HFF-Myc (cell line): ENCODE measurements at places on chromosomes 16 and 17.

GRCh38 chr16:56931892-56932720 is at the start of gene HERPUD1:
TSS of gene HERPUD1 (plus strand) at chr16:56932142. CDS start at chr16:56932245, 103 bp downstream.
- peak; percentile 90 for DNase-seq

DNA sequence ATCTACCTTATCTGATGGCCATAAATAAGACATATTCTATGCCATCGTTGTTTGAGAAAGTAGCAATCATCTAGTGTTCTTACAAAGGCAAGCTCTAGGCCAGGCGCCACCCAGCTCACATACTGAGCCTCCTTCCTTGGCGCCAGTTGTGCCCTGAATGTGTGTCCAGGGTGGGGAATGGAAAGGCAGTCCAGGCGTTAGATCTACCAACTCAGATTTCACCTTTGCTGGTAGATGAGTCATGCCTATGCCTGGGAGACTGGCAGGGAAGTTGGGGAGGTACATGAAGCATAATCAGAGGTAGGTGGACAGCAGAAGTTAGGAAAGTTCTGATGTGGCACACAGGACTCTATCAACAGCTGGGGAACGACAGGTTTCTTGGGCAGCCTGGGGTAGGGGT is 23.6 kb downstream of the SDR42E1 start:
- no peak for DNase-seq

- DNase-seq: no peak
These were observed 24.3 kb downstream of the GOSR2 start for GRCh38 chr17:46947216-46947615.

- DNase-seq: no peak
These were observed 86.8 kb downstream of the ZDHHC7 start for GRCh38 chr16:84924331-84925091.

- DNase-seq: no peak
These were observed 7.3 kb upstream of the ALDH3A1 start for GRCh38 chr17:19755392-19755791.
